ENCODE measurements at places on chromosomes 5 and 9.

DNA sequence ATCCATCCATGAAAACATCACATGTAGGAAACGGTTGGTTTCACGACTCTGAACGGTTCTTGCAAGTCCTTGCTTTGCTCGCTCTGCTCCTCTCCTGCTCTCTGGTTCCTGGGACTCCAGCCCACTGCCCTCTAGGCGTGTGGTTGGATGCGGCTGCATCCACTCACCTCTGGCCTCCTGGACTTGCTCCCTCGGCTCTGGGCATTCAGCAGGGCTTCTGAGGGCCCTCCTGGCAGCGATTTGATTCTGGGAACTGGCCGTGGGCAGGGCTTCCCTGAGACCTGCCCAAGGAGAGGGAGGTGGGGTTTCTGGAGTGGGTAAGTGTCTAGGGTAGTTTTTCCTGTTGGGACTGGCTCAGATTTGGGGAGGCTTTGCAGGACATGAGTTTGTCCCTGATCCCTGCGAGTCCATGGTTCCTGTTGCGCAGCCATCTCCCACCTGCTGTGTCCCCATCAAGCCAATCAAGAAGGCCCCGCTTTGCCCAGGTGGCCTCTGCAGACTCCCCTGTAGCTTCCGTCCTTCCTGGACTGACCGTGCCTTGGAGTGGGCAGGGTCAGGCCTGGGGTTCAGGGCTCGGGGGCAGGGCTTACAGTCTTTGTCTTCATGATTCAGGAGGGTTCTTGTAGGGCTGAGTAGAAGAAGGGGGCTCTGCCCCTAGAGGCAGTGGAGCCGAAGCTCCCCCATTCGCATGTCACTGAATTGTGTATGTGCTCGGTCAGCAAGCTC, 192.3 kb downstream of the CACNA1B start:
- no peak for DNase-seq

DNA sequence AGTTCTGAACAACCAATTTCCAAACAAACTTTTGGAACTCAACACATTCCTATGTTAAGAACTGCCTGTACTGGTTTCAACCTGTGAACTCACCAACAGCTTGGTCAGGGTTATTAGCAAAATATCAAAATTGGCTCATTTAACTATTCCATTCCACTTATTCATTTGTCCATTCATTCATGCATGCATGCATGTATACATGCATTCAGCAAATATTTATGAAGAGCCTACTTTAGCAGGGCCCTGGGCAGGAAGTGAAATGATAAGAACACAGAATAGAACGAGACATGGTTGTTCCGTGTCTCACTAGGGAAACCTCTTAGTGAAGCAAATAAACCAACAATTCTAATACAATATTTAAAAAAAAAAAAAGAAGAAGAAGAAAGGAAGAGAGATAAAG, 107.4 kb downstream of the GLIS3 start:
- DNase-seq: no peak

- no peak for DNase-seq
These were observed 321.5 kb downstream of the ENC1 start for GRCh38 chr5:74319076-74319475.

- peak; percentile 86 for DNase-seq
These were observed 7.6 kb downstream of the IFNB1 start for GRCh38 chr9:21070171-21070571.

DNA sequence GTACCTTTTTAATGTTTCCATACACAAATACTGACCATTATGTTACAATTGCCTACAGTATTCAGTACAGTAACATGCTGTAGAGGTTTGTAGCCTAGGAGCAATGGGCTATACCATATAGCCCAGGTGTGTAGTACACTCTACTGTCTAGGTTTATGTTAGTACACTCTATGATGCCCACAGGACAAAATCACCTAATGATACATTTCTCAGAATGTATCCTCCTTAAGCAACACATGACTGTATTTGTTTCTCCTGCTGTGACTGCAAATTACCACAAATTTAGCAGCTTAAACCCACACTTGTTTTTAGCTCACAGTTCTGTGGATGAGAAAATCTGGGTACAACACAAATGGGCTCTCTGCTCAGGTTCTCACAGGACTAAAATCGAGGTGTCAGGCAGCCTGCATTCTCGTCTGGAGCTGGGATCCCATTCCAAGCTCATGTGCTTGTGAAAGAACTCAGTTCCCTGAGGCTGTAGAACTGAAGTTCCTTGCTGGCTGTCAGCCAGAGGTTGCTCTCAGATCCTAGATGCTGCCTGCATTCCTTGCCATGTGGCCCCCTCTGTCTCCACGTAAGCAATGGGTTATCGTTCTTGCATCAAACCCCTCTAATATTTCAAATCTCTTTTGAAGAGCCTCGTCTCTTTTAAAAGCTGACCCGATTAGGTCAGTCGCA, 38.6 kb upstream of the PIK3R1 start:
- DNase-seq: no peak

DNA sequence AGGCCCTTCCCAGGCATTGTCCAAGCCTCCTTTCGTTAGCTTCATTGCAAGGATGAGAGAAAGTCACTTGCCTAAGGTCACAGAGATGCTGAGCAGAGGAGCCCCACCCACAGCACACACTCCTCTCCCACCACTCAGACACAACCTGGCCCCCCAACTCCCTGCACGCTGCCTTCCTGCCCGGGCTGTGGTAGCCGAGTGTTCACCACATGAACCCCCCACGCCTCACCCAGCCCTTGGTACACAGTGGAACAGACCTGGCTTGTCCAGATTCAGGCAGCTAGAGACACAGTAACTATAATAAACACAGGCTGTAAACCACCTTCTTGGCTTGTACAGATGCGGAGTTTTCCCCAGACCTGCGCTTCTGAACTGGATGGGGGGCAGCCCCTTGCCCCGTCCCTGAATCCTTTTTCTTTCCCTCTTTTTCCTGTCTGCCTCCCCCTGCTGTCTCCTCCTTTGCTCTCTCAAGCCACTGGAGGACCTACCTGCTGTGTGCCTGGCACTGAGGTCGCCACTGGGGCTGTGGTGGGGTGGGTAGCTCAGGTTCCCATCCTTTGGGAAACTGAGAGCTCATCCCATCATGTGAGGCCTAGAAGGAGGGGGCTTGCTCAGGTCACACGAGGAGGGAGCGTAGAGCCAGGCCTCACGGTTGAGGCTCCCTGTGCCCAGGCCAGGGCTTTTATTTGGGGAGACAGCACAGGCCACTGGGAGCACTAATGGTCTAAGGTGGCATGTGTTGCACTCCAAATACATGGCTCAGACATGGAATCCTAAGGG, 55.7 kb upstream of the SYNPO start:
- DNase-seq: no peak

GRCh38 chr5:154472871-154473580, 5.0 kb downstream of the HAND1 start:
- no peak for DNase-seq

DNA sequence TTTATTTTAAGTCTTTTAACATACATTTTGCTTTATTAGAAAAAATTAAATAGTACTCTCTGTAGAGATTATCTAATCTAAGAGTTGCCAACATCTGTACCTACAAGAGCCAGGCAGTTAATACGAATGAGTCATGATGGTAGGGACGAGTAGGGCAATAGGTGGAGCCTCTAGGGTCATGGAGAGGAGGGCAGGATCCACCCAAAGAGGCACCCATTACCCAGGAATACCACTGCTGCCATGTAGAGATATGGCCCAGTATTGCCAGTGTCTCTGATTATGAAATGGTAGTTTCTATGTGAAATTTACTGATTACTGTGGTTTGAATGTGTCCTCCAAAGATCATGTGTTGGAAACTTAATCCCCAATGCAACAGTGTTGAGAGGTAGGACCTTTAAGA, 170.4 kb downstream of the PIK3R1 start:
- DNase-seq: peak; percentile 87

GRCh38 chr9:27293996-27294395, 3.0 kb downstream of the EQTN start:
- no peak for DNase-seq

- no peak for DNase-seq
These were observed 53.0 kb upstream of the GRAMD2B start for GRCh38 chr5:126369995-126370731.

DNA sequence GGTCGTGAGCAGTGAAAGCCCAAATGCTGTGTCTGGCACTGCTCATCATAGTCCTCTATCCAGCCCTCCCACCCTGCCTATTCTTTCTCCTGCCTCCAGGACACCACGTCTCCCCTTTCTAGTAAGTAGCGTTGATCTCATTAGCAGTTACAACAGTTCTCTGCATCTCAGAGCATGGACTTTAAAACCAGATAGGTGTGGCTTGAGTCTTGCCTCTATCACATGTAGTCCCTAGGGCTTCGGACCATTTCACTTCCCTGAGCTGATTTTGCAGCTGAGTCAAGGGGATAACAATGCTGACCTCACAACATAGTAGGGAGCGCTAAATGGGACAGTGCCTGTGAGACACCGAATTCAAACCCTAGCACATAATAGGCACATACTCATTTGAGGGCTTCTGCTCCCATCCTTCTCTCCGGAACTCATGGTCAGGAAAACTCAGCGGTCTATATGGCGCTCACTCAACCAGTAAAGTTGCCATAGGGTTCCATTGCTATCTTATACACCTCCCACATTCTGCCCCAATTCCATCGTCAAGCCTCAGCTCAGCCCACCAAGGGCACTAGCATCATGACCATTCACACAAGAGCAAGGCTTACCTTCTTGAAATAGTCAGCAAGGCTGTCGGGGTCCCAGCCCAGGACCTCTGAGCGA, 515 bp downstream of the LCP2 start:
- peak; percentile 76 for DNase-seq

- no peak for DNase-seq
These were observed 11.5 kb downstream of the IGFBPL1 start for GRCh38 chr9:38412751-38413150.

- no peak for DNase-seq
These were observed 598.1 kb downstream of the DNAH5 start for GRCh38 chr5:13346401-13346800.

DNA sequence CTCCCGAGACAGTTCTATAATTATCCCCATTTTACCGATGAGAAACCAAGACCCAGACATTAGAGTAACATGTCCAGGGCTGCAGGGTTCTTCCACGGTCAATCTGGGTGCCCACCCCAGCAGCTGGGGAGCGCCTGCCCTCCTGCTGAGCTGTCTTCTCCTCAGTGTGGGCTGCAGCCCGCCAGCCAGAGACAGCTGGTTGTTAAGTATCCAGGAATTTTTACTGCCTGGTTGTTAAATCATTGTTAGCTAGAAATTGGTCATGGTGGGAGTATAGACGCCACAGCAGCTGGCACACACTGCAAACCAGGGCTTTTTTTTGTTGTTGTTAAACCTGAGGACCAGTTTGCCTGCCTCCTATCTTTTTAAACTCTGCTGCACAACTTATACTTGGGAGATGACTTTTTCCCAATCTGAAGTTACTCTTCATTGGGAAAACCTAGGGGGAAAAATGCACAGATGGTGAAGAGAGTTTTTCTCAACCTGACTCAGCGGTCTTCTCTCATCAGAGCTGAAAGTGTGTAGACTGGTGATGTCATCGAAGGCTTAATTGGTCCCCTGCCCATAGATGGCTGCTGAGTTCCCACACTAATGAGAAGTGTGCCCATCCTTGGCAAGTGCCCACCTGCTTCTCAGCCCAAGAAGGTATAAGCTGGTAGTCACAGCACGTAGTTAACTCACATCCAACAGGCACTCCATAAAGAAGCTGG, 208.6 kb downstream of the DRD1 start:
- no peak for DNase-seq

- DNase-seq: no peak
These were observed 33.5 kb downstream of the ELL2 start for GRCh38 chr5:95927927-95928723.

GRCh38 chr5:37694867-37695266, 145.0 kb downstream of the GDNF start:
- no peak for DNase-seq

- no peak for DNase-seq
These were observed 171.2 kb downstream of the CWC27 start for GRCh38 chr5:64939772-64940510.

- no peak for DNase-seq
These were observed 163.6 kb downstream of the COMMD10 start for GRCh38 chr5:116248432-116248831.

- DNase-seq: no peak
These were observed 70.8 kb upstream of the RPS23 start for GRCh38 chr5:82348784-82349425.

GRCh38 chr9:133845440-133845839, 107.3 kb upstream of the SARDH start:
- DNase-seq: peak; percentile 87

DNA sequence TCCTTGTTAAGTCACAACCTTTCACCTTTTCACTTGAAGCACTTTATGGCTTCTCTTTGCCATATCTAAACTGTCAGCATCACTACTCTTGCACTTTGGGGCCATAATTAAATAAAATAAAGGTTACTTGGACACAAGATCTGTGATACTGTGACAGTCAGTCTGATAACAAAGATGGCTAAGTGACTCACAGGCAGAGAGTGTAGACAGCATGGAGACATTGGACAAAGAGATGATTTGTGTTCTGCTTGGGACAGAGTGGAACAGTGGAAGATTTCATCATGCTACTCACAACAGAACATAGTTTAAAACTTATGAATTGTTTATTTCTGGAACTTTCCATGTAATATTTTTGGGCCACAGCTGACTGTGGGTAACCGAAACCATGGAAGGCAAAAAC, 81.7 kb upstream of the SMC5 start:
- no peak for DNase-seq

- no peak for DNase-seq
These were observed 695.0 kb downstream of the DTWD2 start for GRCh38 chr5:118293378-118293777.

- no peak for DNase-seq
These were observed 645.2 kb upstream of the PTPRD start for GRCh38 chr9:11257992-11258391.

GRCh38 chr5:154791535-154791934, 36.4 kb downstream of the LARP1 start:
- DNase-seq: no peak

DNA sequence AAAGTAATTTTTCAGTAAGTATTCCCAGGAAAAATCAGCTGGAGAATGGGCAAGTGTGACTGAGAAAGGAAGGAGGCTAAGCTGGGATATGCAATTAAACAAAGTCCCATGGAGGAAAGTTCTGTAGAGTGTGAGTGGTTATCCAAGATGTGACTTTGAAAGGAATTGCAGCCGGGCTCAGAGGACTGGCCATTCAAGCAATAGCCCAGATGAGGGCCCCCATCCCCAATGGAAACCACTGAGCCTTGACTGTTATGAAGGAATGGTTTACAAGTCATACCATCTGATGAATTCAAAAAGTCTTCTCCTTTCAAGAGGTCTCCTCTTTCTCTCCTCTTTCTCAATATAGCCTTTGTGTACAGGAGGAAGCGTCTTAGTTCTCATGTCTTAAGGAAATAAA, 6.5 kb downstream of the LVRN start:
- no peak for DNase-seq

GRCh38 chr5:109030360-109031143, 282.9 kb downstream of the FER start:
- DNase-seq: no peak

DNA sequence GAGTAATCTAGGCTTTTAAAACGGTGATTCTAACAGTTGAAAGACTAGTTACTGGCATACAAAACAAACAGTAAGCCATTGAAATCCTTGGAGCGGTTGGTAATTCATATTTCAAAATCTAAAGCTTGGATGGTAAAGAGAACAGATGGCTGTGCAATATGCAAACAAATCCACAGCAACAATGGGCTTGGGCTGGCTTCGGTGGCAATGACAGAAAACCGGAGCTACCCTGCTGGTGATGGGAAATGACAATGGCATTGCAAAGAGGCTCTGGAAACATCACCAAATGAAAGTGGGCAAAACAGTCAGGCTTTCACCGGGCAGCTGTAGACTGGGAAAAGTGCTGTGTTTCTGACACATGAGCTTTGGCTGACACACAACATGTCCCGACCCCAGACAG, 42.2 kb downstream of the MED27 start:
- no peak for DNase-seq
